SW 1271 (cell line): ENCODE measurements at places on chromosomes 2 and 18.
A peak's percentile ranks its signal among the peaks of the same experiment; 100 is the strongest.

DNA sequence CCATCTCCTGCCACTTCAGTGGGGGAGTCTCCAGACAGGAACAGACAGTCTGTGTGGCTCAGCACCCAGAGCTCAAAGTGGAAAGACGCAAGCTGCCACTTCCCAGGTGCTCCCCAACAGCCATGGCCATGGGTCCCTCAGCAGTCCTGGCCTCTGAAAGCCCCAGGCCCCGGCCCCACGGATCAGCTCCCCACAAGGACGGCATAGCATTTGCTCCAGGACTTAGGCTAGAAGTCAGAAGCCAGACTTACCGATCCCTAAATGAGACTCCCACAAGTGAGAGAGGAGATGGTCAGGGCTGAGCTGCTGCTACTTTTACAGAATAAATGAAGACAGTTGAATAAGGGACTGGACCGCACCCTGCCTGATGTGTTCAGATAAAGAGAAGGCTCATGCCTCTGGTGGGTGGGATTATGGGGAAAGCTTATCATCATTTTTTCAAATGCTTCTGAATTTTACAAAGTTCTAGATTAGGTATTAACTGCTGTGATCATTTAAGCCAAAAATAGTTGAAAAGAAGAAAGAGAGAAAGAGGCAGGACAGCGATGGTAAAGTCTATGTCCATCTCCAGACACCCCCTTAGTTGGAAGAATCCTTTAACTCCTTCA is 50.5 kb downstream of the ADD2 start:
- DNase-seq = no peak

DNA sequence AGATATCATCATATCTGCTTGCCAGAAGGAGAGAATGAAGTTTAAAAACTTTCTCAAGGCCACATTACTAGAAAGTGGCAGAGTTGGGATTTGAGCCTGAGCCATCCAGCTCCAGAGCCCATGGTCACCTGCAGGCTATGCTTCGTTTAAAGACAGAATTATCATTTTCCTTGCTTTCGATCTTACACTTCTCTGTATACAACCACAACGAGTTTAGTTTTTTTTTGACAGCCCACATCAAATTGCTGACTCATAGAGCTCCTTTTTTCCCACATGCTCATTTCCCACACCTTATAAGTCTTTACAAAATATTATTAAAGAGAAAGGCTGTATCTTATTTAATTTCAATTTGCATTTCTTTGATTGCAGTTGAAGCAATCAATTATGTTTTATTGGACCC is 6.5 kb downstream of the PLEK start:
- no peak for DNase-seq

DNA sequence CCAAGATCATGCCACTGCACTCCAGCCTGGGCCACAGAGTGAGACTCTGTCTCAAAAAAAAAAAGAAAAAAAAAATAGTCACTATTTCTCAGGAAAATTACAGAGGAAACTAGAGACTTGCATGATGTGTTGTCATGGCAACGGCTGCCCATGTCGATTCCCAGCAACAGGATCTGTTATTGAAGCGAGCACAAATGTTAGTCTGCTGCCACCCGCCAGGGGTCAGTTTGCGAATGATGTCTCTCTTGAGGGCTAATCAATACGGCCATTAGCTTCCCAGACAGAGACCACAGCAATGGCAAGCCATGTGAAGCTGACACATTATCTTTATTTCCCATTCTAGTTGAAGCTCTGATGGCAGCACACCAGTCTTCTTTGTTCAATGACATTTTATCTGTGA is 32.4 kb upstream of the ACYP2 start:
- no peak for DNase-seq

DNA sequence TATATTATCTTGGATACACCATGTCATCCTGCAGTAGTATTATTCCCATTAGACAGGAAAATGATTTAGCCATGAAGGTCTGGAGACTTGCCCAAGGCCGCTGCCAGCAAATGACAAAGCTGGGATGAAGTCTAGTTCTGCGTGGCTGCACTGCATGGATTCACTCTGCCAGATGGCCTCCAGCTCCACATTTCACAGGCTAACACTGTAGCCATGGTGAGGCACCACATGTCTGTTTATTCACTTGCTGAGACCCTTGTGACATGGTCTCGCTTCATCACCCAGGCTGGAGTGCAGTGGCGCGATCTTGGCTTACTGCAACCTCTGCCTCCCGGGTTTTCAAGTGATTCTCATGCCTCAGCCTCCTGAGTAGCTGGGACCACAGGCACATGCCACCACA is 31.5 kb upstream of the SCG2 start:
- no peak for DNase-seq

DNA sequence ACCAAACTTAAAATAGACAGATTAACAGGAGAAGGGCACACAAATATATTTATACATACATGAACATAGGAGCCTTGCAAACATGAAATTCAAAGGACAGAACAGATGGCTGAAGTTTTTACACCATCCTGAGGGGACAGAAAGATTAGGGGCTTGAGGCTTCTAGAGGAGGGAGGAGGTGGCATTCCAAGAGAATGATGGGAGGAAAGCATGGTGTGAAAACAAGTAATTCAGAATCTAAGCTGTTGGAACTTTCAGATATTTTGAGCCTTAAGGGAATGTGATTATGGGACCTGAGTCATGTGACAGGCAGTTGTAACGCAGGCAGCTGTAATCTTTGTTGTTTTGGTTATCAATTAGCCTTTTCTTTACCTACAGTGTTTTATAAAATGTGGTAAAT is 225.2 kb upstream of the SPOPL start:
- DNase-seq = no peak

- DNase-seq = no peak
These were observed 23.2 kb downstream of the ABCB11 start for GRCh38 chr2:169007941-169008340.

- DNase-seq = no peak
These were observed 82.6 kb downstream of the MAPK4 start for GRCh38 chr18:50642439-50642838.

DNA sequence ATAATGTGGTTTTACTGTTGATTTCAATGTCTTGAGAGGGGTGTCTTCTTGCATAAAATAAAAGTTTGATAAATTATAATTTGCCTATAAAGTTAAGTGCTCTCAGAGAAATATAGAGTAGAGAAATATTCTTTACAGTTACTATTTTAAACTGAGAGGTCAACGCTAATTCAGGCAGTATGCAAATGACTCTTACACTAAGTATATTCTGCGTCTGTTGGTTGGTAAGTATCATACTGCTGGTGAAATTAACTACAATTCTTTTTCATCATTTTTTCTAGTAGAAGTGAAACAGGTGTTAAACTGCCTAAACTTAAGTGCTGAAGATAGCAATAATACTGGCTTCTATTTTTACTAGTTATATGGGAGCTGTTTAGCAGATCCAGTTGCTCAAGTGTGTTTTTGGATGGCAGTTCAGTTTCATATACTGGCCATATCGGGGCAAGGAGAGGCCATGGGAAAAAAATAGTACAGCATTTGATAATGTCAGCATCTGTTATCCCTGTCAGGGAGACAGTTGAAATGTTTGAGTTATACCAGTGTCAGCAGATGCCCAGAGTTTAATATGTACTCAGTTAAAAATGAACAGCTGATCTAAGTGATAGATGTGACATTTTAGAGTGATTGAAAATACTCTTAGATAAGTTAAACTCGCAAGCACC is 86.2 kb downstream of the MIB1 start:
- no peak for DNase-seq

DNA sequence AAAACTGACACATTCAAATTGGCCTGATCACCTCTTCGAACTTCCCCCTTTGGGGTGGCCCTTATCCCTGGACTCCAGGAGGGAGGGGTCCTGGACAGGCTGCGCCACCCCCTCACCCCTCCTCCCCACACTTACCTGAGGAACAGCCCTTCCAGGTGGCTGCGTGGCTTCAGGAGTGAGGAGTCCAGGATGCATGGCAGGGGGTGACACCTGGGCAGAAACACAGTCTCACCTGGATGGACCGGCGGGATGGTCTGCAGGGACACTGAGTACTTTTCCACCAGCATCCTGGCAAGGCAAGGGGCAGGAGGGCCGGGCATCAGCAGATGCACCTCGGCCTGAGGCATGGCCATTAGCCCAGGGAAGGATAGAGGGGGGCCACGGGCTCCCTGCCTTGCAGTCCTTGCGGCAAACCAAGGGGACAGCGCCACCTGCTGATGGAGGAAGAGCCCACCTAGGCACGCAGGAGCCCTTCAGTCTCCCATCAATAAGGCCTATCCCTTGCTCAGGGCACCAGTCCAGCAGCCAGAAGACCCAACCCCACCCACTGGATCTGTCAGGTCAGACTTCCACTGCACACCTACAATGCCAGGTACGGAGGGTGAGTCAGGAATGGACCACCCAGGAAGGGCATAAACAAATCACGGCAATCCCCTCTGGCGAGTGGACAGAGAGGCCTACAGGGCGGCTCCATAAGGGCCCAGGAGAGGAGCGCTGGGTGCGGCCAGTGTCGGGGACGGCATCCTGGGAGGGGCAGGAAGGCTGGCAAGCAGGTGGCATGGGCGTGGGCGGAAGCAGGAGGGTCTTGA is 26.0 kb downstream of the FAM178B start:
- peak; percentile 45 for DNase-seq

DNA sequence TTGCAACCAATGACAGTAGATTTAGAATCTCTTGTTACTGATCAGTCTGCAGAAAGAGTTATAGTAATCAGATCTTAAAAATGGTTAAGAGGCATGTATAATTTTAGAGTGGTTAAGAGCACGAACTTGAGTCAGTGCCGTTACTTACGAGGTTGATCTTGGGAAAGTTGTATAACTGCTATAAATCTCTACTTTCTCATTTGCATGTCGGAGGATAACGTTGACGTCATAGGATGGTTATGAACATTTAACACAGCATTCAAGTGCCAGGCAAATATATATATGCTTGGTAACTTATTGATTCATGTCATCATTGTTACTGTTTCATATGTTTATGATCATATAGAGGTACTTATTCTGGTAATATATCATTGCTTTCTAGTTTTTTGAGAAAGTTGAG is 146.2 kb downstream of the ARHGAP28 start:
- no peak for DNase-seq

DNA sequence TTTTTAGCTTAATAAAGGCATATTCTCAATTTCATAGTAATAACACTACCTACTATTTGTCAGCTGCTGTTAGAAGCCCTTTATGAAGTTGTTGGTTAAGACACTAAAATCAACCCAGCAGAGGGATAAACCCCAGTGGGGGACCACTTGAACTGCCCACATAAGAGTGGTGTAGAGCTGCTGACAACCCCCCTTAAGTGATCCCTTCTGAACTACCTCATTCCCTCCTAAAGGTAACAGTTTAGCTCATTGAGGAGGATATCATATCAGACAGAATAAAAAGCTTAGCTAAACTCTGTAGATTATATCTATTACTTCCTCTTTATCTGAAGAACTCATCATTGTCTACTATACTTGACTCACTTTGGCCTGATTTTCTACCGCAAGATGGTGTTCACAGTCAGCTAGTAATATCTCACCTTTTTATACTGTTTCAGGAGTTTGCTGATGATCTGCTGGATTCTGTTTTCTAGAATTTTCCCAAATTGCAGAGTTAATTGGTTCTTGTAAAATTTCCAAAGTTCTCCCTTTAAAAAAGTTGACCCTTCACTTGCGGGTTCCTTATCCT is 16.2 kb downstream of the GALM start:
- no peak for DNase-seq

DNA sequence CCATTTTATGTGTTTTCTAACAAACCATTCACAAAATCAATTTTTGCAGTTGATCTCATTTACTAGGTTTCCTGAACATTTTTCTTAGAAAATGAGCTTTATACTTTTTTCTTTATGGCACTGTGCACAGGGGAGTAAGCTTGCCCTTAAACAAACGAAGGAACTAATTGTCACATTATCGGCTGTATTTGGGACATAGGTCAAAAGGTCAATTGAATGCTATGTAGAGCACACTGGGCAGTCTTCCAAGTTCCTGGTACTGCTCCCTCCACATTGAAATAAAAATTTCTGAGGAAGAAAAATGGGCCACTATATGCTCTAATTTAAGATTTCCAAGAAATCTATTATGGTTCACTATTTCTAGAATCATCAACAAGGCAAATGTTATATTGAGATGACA is 93.6 kb upstream of the TMEFF2 start:
- DNase-seq = no peak

- no peak for DNase-seq
These were observed 34.2 kb upstream of the YPEL5 start for GRCh38 chr2:30112561-30112960.

- DNase-seq = no peak
These were observed 16.0 kb upstream of the AP1S3 start for GRCh38 chr2:223853425-223853837.

- no peak for DNase-seq
These were observed 64.5 kb downstream of the UBR3 start for GRCh38 chr2:169891593-169892298.

- no peak for DNase-seq
These were observed 37.9 kb upstream of the ASB1 start for GRCh38 chr2:238388794-238389193.

GRCh38 chr2:238496756-238497609 is 70.3 kb downstream of the ASB1 start:
- no peak for DNase-seq

DNA sequence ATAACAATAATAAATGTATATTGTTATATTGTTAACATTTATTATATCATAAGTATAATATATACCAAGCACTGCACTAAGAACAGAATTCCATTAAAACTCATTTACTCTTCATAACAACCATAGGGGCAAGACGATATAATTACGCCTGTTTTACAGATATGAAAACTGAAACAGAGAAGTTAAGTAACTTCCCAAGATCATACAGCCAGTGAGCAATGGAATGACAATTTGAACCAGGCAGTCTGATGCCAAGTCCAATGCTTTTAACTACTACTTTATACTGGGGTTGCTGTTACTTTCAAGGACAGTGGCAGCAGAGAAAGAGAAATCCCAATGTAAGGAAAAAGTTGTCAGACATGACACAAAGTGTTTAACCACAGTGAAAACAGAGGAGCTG is 338.8 kb upstream of the ID2 start:
- no peak for DNase-seq

DNA sequence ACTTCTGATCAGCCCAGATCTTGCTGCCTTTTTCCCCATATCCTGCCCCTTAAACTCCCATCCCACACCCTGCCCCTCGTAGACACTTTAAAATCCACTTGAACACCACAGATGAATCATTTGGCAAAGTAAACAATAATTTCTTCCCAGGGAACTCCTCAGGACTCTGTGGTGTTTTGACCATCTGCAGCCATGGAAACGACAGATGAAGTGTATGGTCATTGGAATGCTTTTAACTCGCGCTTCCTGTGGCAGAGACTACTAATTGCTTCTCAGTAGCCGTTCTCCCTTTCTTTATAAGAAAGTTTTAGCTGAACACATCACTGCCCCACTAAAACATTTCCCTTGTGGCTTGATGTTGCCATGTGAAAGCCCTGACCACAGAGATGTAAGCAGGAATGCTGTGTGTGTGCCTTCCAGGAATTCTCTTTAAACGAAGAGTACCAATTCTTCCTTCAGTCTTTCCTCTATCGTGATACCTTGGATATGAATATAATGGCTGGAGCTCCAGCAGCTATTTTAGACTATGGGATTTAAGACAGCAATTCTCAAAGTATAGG is 92.7 kb upstream of the PARD3B start:
- DNase-seq = peak; percentile 82

DNA sequence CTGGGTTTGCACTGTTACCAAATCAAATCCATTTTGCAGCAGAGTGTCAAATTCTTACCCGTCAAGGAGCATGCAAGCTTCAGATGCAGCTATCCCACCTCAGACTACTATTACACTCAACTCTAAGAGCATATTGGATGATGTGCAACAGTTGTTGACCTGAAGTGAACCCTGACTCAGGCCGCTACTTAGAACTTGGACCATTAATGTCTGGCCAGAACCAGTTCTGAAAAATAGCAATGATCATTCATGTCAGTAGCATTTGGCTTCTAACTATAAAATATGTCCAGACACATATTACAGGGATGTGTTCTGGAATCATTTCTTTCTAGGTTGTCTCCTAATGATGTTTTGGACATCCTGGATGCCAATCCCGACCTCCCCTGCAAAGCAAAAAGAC is 135.5 kb upstream of the PKDCC start:
- DNase-seq = no peak
